Anterior cingulate cortex (tissue), 58 donors: ENCODE measurements at places on chromosomes 7 and 10.

DNA sequence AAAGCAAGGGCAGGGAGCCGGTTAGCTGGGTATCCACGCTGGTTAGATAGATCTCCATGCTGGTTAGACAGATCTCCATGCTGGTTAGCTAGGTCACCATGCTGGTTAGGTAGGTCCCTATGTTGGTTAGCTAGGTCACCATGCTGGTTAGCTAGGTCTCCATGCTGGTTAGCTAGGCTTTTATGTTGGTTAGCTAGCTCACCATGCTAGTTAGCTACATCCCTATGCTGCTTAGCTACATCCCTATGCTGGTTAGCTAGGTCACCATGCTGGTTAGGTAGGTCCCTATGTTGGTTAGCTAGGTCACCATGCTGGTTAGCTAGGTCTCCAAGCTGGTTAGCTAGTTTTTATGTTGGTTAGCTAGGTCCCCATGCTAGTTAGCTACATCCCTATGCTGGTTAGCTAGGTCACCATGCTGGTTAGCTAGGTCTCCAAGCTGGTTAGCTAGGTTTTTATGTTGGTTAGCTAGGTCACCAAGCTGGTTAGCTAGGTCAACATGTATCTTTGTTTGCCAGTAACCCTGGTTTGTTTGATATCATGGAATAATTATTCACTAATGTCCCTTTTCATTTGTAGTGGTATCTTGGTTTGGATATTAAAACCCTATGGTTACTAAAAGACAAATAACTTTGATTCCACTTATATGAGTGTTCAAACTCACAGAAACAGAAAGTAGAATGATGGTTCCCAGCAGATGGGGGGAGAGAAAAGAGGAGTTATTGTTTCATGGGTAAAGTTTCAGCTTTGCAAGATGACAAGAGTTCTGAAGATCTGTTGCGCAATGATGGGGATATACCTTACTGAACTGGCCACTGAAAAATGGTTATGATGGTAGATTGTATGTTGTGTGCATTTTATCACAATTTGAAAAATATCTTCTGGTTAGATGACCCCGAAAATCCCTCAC is 136.2 kb downstream of the PRPF18 start:
- DNase-seq: no peak

DNA sequence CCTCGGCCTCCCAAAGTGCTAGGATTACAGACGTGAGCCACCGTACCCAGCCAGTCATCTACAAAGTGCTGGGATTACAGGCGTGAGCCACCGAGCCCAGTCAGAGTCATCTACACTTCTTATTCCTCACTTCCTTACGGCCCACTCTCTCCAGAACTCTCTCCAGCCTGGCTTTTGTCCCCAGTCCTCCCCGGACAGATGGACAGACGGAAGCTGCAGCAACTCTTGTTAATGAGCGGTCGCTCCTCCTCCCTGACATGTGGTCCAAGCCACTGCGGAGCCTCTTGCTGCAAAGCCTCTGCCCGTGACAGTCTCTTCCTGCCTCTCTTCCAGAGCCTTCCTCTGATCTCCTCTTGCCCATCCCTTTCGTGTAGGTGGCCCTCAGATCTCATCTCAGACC is 45.9 kb downstream of the TMEM270 start:
- DNase-seq: no peak

- DNase-seq: no peak
These were observed at the start of gene TES for GRCh38 chr7:116210345-116211005. TSS of gene TES (plus strand) at chr7:116210539. CDS start at chr7:116210708, 169 bp downstream.

DNA sequence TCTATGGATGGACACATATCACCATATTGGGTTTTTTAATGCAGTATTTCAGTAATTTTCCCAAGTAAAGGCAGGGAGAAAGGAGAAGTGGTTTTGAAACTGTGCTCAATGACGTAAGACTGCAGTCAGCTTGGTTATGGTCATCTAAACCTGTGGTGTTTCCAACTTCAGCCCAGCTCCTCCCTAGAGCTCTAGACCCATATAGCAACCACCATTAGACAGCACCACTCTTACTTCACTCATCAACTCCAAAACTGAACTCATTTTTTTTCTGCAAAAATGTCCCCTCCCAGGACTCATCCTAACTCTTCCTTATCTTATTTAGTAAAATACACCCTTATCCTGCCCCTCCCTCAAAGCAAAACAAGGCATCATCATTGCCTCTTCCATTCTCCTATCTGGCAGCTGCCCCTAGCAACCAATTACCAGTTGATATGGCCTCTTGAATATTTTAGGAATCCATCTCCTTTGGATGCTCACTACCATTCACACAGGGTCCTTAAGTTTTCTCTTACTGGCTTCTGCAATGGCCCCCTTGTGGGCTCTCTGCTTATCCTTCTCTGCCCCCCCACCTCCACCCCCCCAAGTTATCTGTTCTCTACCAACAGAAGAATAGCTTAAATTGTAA is 1.5 kb upstream of the RALA start:
- no peak for DNase-seq

GRCh38 chr7:142357953-142358520 is 100.2 kb upstream of the PRSS58 start:
- DNase-seq: peak; percentile 9

GRCh38 chr7:35761871-35762677 is 38.8 kb upstream of the SEPTIN7 start:
- no peak for DNase-seq
